ENCODE measurements at places on chromosomes 7 and 10.

- no peak for DNase-seq
Observed at GRCh38 chr7:102132209-102132752, 154.4 kb upstream of the SH2B2 start.

GRCh38 chr7:86949779-86950260 lies 109.6 kb downstream of the ELAPOR2 start:
- no peak for DNase-seq

GRCh38 chr7:116138202-116138801 lies 72.0 kb upstream of the TES start:
- DNase-seq = peak; percentile 8

GRCh38 chr10:132834891-132835847 lies 49.2 kb upstream of the NKX6-2 start:
- no peak for DNase-seq

DNA sequence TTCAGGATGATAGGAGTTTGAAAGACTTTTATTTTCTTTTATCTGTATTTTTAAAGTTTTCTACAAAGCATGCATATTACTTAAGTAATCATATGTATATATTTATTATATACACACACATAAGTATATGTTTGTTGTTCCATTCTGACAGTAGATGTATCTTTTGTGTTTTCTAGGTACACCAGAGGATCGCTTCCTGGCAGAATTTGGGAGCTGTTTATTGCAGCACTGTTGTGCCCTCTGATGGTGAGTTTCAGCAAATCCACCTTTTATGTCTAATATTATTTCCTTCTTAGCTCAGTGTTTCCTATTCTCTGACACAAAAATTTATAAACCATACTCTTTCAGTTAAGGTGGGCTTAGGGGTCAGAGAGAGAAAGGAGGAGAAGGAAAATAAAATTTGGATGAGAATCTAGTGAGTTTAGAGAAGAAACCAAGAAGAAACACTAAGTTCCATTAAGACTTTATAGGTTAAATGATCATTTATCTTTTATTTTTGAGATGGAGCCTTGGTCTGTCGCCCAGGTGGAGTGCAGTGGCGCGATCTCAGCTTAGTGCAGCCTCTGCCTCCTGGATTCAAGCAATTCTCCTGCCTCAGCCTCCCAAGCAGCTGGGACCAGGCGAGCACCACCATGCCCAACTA lies 59.2 kb upstream of the OIT3 start:
- peak; percentile 2 for DNase-seq

- DNase-seq = peak; percentile 42
Observed at GRCh38 chr7:158613481-158613880, 25.9 kb upstream of the PTPRN2 start.

DNA sequence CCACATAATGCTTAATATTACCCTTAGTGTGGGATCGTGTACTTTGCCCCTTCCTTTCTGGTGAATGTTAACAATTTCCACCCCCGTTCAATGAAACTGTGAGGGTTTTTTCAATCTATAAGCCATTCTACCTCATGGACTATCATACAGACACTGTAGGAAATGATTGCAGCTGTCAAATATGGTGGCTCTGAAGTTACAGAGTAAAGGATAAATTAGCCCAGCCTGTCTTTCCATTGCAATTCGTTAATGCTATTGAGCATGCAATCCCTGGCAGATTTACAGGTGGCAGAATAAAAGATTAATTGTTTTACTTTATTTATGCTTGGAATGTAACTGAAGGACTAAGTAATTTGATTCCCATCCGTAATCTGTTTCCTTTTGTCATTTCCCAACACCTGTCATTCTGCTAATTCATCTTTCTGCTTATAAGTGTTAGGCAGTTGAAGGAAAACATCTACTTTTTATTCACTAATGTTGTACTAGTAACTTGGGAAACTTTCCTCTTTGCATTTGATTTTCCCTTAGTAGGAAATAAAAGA lies 1211.6 kb upstream of the LRRN3 start:
- peak; percentile 78 for DNase-seq

DNA sequence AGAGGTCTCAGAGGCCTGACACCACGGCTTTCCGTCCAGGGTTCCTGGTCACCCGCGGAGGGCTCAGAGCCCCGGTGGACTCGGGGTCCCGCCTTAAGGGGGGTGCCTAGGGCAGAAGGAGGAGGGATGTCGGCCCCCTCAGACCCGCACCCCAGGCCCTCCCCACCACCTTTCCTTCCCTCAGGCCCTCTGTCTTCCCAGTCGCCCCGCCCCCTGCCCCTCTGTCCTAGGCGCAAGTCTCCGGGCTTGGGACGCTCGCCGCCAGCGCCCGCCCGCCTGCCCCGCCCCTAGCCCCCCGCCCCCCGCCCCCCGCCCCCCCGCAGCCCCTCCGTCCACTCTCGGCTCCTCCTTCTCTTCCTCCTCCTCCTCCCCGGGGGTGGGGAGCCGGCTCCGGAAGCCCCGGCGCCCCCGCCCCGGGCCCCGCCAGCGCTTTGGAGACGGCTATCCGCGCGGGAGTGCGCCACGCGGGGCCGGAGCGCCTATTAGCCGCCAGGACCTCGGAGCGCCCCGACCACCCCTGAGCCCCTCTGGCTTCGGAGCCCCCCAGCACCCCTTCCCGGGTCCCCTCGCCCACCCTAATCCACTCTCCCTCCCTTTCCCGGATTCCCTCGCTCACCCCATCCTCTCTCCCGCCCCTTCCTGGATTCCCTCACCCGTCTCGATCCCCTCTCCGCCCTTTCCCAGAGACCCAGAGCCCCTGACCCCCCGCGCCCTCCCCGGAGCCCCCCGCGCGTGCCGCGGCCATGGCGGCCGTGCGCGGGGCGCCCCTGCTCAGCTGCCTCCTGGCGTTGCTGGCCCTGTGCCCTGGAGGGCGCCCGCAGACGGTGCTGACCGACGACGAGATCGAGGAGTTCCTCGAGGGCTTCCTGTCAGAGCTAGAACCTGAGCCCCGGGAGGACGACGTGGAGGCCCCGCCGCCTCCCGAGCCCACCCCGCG lies at the start of gene AEBP1:
Gene AEBP1 (plus strand): TSS at position 423 of the 937 bp plus-strand sequence. CDS start 321 bp downstream, at position 744.
- no peak for DNase-seq

DNA sequence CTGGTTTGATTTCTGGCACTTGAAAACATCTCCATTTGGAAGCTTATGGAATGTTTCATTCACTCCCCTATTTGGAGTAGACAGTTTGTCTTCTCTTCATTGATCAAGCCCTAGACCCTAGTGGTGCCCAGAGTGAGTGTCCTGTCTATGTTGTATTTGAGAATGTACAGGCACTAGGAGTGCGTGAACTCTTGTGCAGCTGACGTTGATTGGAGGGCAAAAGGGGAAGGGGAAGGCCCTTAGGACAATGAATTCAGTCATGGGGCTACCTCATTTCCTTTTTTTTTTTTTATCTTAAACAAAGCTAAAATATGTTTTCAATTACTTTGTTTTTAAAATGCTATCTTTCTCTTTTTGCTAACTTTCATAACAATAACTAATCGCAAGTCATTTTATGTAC lies 66.5 kb downstream of the ADD3 start:
- no peak for DNase-seq

DNA sequence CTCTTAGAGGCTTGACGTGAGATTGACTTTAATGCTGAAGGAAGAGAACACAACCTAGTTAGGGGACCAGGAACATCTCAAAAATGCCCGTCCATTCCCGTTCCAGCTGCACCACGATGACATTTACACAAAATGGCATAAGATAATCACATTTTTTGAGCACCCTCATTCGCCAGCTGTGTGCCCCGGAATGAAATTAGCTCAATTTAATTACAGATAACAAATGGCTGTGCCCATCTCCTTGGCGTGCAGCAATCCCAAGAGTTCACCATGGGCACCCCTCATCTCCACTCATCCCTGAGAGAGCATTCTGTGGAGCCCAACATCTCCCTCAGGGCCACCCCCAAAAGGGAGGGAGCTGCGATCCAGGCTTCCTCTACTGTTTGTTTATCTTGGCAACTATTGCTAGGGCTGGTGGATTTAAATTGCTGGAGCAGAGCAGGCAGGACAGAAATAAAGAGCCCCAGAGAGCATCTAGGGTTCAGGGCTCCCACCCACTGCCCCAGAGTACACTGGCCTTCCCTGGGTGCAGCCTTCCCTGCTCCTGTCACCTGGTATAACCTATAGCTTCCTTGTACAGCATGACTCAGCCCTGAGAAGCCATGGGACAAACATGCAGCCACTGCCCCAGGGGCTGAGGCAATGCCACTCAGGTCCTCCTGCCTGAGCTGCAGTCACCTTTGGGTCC lies 263.5 kb downstream of the ZEB1 start:
- no peak for DNase-seq

DNA sequence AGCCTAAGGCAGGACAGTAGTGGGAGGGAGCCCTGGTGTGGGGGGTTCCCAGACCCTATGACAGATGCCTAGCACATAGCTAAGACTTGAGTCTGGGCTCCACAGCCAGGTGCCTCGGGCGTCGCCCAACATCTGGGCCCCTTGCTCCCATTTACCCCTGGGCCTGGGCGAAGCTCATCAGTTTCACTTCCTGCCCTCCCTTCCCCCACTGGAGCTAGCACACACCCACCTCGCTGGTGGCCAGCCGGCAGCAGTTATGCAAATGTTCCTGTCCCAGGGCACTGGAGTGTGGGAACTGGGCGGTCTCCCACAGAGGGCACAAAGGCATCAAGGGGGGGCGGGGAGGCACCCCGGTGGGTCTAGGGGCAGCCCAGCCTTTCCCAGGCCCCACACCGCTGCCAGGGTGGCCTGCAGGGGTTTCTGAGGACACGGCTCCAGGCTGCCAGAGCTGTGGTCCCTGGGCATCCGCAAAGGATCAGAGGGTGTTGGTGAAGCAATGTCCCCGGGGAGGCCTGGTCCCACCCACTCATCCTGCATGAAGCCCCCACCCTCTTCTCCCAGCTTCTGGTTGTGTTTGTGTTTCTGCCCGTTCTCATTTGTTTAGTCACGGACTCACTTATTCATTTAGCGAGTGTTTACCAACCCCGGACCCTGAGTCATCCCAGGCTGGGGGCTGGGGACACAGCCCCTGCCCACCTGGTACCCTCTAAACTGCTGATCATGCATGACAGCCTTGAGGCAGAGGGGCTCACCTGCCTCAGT lies 20.4 kb downstream of the SH2B2 start:
- peak; percentile 27 for DNase-seq

DNA sequence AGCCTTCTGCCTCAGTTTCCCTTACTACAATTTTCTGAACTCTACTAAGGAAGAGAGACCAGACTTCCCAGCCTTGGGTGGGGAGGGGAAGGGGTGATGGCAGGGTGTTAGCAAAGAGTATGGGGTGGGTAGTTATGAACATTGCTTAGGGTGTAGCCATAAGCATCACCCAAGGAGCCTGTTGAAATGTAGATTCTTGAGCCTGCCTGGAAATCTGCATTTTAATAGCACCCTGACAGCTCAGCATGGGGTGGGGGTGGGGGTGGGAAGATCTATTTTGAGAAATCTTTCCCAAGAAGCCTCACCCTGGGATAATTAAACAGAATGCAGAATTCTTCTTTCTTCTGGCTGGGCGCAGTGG lies 164.8 kb downstream of the NRF1 start:
- no peak for DNase-seq

DNA sequence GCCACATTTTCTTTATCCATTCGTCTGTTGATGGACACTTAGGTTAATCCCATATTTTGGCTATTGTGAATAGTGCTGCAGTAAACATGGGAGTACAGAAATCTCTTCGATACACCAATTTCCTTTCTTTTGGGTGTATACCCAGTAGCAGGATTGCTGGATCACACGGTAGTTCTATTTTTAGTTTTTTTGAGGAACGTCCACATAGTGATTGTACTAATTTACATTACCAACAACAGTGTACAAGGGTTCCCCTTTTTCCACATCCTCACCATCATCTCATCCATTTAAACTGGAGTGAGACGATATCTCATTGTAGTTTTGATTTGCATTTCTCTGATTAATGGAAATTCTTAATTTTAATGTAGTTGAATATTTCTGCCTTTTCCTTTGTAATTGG lies 19.3 kb downstream of the VKORC1L1 start:
- DNase-seq = no peak

DNA sequence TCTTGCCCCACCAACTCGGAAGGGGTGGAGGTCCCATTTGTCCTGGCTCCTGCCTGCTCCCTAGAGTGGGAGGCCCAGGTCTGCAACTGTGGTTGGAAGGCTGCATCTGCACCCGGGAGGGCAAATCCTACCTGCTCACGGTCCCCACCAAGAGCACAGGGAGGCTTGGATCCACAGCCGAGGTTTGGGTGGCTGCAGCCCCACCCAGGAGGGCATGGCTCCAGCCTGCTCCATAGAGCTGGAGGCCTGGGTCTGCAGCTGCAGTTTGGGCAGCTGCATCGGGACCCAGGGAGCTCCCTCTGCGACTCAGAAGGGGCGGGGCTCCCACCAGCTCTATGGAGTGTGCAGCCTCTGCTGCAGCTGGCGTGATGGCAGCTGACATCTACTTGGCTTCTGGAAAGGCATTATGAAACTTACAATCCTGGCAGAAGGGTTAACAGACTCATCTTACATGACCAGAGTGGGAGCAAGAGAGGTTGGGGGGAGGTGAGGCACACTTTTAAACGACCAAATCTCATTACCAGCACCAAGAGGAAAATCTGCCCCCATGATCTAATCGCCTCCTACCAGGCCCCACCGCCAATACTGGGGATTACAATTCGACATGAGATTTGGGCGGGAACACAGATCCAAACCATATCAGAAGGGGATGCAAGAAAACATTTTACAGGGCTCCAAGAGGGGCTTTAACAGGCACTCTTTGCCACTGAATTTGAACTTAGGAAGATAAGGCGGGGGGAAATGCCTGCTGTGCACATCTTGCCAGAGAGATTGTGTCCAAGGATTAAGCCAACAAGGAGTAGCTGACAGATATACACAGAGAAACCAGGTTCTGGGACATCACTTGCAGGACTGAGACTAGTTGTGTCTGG lies 8.2 kb upstream of the BLVRA start:
- DNase-seq = no peak

DNA sequence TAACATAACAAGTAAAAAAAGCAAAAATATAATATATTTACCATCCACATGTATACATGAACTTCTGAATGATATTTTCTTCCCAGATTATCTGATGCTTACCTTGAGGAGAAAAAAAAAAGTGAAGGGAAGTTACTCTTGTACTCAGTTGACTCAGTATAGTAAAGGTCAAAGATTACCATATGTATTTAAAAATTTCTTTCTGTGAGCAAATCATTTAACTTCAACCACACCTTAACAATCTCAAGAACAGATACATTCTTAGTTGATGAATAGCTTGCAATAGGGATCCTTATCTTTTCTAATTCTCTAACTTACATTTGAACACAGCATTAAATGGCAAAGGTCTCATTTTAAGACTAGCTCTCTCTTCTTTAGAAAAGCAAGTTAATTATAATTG lies 29.8 kb downstream of the PRR15 start:
- no peak for DNase-seq

DNA sequence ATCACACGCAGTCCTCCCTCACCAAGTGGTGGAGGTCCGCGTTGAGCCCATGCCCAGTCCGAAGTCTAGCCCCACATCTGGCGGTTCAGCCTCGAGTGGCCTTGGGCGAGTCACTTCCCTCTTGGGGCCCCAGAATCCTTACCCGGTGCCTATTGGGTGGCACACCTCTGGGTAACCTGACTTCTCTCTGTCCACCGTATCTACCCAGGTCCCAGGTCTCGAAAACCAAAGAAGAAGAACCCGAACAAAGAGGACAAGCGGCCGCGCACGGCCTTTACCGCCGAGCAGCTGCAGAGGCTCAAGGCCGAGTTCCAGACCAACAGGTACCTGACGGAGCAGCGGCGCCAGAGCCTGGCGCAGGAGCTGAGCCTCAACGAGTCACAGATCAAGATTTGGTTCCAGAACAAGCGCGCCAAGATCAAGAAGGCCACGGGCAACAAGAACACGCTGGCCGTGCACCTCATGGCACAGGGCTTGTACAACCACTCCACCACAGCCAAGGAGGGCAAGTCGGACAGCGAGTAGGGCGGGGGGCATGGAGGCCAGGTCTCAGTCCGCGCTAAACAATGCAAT lies 4.3 kb downstream of the EN2 start:
- DNase-seq = no peak

All from NCI-H2171 (cell line).